ENCODE measurements at places on chromosomes 3 and 15. TPM values are rescaled to one million over a fixed set of nuclear protein-coding genes. Genes with fewer than 3 reads are reported as not detected.

GRCh38 chr15:67678993-67679392 is 136.5 kb downstream of the MAP2K5 start:
- DNase-seq: no peak

DNA sequence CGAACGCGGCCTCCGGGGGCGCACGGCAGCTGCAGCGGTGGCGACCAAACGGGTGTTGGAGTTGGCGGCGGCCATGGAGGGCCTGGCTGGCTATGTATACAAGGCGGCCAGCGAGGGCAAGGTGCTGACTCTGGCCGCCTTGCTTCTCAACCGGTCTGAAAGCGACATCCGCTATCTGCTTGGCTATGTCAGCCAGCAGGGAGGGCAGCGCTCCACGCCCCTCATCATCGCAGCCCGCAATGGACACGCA is 725 bp downstream of the FEM1B start:
- DNase-seq: peak; percentile 37

NR1I2 gene
- total RNA-seq: 0.07 TPM

GHSR gene
- total RNA-seq: not detected

- DNase-seq: no peak
Observed at GRCh38 chr15:73965758-73966113, 26.4 kb downstream of the STOML1 start.

IGDCC3 gene
- total RNA-seq: 35.1 TPM

PP2D1 gene
- not detected for total RNA-seq
